ENCODE measurements at places on chromosomes 12 and 14.

DNA sequence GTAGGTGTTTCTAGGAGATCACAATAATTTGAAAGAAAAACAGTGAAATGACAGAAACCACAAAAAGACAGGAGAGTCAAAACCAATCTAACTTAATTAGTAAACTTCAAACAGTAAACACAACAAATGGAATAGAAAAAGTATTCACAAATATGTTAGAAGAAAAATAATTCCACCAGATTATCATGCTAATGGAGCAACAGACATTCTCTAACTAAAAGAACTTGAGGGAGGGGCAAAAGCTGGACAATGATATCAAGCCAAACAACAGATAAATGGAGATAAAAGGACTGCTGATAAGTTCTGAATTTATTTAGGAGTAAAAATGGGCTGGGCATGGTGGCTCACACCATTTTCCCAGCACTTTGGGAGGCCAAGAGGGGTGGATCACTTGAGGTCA, 28.7 kb downstream of the CRY1 start:
- DNase-seq: no peak

DNA sequence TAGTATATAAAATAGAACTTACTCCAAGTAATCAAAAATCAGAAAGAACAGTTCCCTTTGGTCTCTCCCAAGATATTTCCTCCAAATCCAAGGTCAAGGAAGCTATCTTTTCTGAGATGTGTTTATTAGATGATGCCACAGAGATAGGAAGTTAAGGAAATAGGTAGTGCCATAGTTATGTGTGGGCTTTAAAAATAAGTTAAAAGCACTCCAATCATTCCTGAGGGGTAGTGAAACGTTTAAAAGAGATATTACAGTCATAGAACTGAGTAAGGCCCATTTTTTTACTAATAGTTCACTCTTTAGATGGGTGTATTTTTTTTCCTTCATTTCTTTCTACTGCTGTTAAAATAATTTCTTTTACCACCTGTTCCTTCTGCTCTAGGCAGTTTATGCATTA, 1630.9 kb upstream of the SEL1L start:
- DNase-seq: no peak

DNA sequence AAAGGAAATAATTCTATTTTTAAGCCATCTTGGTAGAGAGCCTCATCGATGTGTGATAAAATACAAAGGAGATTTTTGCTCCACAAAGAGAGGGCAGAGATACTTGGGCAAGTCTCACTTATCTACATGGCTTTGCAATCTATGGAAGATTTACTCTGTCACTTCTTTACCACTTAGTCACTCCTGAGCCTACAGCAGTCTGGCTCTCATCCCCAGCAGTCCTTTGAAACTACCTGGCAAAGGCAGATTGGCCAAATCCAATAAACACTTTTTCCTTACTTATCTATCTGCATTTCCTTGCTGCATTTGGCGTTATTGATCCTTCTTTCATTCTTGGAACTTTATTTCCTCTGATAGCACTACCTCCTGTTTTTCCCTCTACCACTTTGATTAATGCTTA, 170.0 kb downstream of the TRHDE start:
- no peak for DNase-seq

GRCh38 chr12:52032804-52033445, 18.3 kb upstream of the NR4A1 start:
- DNase-seq: peak; percentile 83

GRCh38 chr14:80310938-80311750, 99.8 kb upstream of the DIO2 start:
- DNase-seq: no peak

GRCh38 chr14:64845878-64846277, 33.8 kb downstream of the SPTB start:
- DNase-seq: no peak

Measured in SW 1271 (cell line).